ENCODE measurements at places on chromosomes 2 and 18.

DNA sequence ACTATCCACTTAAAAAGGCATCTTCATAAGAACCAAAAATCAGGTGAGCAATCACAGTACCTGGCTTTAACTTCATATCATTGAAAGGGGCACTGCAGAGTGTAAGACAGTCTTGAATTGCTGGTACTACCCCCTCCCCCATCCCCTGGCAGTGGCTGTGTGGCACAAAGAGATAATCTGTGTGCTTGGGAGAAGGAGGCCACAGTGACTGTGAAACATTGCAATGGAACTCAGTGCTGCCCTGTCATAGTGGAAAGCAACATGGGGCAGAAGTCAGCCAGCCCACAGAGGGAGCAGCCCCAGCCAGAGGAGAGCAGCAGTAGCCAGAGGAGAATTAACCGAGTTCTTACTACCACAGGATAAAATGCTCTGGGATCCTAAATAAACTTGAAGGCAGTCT lies 45.3 kb upstream of the UGP2 start:
- no peak for DNase-seq

DNA sequence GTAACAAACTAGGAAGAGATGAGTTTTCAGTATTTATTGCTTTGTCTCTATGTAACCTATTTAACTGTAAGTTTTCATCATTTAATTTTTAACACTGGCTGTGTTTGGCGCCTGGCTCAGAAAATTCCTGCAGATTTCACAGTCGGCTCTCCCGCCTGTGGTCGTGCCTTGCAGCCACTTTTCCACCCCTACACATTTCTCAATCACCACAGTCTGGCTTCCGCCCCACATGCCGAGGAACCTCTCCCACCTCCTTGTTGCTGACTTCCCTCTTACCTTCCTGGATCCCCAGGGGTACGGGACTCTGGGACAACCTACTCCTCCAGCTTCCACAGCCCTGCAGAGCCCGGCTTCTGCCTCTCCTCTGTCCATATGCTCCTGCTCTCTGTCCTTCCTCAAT lies 41.6 kb upstream of the MGAT4A start:
- DNase-seq: no peak

GRCh38 chr18:22219568-22220355 lies 50.4 kb downstream of the GATA6 start:
- no peak for DNase-seq

- no peak for DNase-seq
These were observed 302.1 kb downstream of the ARHGAP15 start for GRCh38 chr2:143431316-143431715.

DNA sequence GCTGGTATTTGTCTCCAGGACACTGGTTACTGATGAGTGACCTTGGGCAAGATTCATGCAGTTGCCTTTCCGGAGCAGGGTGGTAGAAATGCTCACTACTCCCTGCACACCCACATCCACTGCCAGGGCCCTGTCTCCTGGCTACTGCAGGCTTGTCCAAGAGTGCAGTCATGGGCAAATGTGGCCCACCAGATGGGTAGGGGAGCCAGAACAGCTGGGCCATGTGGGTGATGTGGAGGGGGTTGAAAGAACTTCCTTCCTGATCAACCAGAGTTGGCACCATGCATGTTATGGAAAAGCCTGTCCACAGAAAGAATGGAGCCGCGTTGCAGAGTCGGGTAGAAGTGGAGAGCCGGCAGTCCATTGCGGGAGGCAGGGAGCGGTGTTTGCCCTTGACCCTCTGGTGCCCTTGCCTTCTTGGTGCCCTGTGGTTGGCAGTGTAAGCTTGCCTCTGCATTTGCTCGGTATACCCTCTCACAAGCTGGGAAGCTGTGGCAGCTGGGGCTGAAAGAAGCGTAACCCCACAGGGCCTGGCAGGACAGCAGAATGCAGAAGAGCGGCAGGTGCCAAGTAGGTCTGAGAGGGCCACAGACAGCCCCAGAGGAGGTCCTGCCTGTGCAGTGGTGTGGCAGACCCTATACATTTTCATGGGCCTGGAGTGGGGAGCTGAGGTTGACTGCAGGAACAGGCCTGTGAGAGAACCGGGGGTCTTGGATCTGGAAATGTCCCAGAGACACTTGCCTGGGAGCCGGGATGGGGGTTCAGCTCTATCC lies 253.2 kb downstream of the TFCP2L1 start:
- DNase-seq: no peak

GRCh38 chr18:35413163-35413511 lies 36.0 kb upstream of the ZNF396 start:
- DNase-seq: no peak
